ENCODE measurements at places on chromosomes 13 and 19.

- DNase-seq, result peak; percentile 94
Measured at GRCh38 chr19:41308450-41309179, 1.4 kb upstream of the CCDC97 start.

- no peak for DNase-seq
Measured at GRCh38 chr19:16198370-16198651, 600 bp downstream of the AP1M1 start.

DNA sequence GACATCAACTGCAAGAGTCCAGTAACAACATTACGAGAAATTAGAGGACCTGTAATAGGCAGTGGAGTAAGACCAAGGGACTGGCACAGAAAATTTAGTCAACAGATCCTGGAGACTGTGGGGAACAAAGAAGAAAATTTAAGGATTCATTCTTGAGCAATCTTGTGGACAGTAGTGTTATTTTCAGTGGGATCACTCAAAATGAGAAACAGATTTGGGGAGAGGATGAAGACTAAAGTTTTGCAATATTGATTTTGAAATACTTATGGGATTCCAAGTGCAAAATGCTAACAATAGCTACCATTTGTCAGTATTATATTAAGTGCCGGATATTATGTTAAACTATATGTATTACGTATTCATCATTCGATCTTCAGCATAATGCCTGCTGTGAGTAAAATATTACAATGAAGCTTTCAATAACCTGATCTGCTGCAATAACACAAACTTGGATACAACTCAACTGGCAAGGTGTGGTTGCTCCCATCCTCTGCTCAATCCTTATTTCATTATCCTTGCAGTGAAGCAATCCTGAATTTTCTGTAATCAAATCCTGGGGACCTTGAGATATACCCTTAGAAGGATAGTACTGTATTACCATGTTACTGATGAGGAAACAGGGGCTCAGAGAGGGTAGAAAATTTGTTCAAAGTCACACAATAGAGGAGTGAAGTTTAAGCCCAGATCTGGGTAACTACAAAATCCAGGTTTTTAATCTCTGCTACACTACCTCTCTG is 84.2 kb downstream of the SACS start:
- no peak for DNase-seq

GRCh38 chr19:50980208-50980607 is 3.5 kb downstream of the KLK7 start:
- DNase-seq, result no peak

DNA sequence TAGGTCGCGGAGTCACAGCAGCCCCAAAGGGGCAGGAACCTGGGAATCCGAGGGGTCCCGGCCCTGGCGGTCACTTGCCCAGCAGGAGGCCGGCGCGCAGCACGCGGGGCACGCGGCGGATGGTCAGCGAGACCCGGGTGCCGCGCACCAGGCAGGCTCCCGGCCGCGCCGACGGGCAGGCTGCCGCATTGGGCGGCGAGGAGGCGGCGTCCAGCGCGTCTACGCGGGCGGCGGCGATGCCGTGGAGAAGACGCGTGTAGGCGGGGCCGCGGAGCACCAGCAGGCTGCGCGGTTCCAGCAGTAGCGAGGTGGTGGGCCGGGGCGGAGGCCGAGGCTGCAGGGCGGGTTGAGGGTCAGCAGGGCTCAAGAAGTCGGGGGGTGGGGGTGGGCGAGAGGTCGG is 607 bp upstream of the SYNE4 start:
- DNase-seq, result no peak

Measured in stimulated activated CD4-positive, alpha-beta T cell treated with anti-CD3 and anti-CD28 coated beads, TNF-alpha, amount 100 ng/mL, for 4 hours (primary cell).